ENCODE measurements at places on chromosomes 6 and 20.

DNA sequence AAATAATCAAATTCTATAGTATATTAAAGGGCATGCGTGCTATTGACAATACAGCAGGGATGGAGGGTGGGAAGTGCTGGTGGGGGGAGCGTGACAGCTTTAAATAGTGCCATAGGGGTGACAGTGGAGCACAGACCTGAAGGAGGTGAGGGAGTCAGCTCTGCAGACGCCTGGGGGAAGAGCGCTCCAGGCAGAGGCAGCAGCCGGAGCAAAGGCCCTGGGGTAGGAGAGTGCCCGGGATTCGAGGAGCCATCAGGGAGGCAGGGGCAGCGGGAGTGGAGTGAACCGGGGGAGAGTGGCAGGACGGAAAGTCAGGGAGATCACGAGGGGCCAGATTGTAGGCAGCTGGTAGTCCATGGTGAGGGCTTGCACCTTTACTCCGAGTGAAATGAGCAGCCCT is 78.4 kb upstream of the CCDC167 start:
- H3K36me3 ChIP-seq, result peaks cover 2% of the 10 kb centered on the region
- H3K4me1 ChIP-seq, result no peaks in the 10 kb centered on the region
- no peak overlapping the region for H3K4me3 ChIP-seq
- H3K27me3 ChIP-seq, result peaks cover 11% of the 10 kb centered on the region

- peak overlapping the region; percentile 77 for H3K27ac ChIP-seq
- DNase-seq, result no peak
- peak overlapping the region; percentile 50 for H3K4me3 ChIP-seq
- peaks cover 29% of the 10 kb centered on the region for H3K36me3 ChIP-seq
- no peaks in the 10 kb centered on the region for H3K27me3 ChIP-seq
Measured at GRCh38 chr6:13302291-13302690, 26.0 kb downstream of the TBC1D7 start.

DNA sequence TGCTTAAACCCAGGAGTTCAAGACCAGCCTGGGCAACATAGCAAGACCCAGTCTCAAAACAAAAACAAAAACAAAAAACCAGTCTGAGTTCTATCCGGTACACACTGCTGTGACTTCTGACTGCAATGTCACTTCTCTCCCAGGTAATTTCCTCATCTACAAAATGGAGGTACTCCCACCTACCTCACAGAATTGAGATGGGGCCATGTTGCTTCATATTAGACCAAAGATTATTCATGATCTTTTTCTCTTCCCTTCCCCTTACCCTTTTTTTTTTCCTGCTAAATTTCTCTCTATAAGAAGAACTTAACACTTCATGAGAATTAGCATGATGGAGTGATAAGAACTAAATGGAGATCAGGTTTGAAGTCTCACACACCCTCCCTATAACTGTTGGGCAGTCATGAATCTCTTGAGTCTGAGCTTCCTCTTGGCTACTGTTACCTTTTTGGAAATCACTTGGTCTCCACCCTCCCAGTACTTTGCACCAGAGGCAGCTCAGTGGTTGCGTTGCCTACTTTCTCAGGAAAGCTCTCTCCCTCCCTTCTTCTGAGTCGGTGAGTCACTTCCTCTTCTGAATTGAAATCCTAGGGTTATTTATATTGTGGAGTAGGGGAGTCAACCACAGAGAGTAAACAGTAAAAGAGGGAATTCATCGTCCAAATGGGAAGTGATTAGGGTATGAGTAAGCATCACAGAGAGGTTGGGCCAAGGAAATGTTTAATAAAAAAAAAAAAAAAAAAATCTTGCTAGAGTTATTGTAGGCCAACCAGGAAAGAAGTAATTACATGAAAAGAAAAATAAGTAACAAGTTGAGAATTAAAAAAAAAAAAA is 59.9 kb upstream of the MAP7 start:
- H3K27me3 ChIP-seq, result no peaks in the 10 kb centered on the region
- H3K4me1 ChIP-seq, result peaks cover 6% of the 10 kb centered on the region
- no peak overlapping the region for H3K27ac ChIP-seq
- DNase-seq, result no peak

DNA sequence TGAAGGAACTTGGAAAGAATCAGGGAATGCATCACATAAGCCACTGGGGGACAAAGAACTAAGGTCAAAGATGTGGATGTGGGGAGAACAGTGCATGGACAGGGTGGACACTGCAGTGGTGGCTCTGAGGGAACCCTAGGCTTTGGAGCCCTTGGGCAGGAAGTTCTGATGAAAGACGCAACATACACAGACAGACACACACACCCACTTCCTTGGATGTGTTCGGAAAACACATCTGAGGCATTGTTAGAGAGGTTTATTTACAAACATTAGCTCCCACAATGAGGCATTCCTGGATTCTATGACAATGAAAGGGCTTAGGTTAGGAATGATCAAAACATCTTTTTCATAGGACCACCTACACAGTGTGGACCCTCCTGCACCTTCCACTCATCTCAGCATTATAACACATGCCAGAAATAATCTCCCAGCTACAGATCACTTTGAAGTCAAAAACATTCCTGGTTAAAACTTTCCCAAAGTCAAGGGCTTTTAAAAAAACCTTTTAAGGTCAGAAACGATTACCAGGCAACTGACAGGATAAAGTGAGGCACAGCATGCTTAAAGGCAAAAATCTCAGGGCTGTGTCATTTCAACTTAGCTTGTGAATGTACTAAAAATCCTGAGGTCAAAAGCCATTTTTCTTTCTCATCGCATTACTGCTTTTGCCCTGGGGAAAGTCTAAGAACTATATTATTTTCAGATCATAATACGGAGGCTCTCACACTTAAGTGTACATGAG is 6.4 kb upstream of the METTL24 start:
- no peak overlapping the region for H3K4me3 ChIP-seq
- peaks cover 15% of the 10 kb centered on the region for H3K4me1 ChIP-seq
- no peak overlapping the region for H3K27ac ChIP-seq
- DNase-seq, result no peak

GRCh38 chr6:137863091-137863797 is 3.8 kb upstream of the TNFAIP3 start:
- H3K27me3 ChIP-seq, result no peaks in the 10 kb centered on the region
- H3K27ac ChIP-seq, result no peak overlapping the region
- H3K4me1 ChIP-seq, result peaks cover 28% of the 10 kb centered on the region
- peaks cover 22% of the 10 kb centered on the region for H3K36me3 ChIP-seq
- no peak overlapping the region for H3K4me3 ChIP-seq

GRCh38 chr6:112050429-112050828 is 3.5 kb upstream of the CCN6 start:
- H3K27ac ChIP-seq, result no peak overlapping the region
- peaks cover 32% of the 10 kb centered on the region for H3K27me3 ChIP-seq
- H3K4me1 ChIP-seq, result no peaks in the 10 kb centered on the region
- no peak for DNase-seq
- H3K36me3 ChIP-seq, result no peaks in the 10 kb centered on the region
- H3K4me3 ChIP-seq, result no peak overlapping the region

DNA sequence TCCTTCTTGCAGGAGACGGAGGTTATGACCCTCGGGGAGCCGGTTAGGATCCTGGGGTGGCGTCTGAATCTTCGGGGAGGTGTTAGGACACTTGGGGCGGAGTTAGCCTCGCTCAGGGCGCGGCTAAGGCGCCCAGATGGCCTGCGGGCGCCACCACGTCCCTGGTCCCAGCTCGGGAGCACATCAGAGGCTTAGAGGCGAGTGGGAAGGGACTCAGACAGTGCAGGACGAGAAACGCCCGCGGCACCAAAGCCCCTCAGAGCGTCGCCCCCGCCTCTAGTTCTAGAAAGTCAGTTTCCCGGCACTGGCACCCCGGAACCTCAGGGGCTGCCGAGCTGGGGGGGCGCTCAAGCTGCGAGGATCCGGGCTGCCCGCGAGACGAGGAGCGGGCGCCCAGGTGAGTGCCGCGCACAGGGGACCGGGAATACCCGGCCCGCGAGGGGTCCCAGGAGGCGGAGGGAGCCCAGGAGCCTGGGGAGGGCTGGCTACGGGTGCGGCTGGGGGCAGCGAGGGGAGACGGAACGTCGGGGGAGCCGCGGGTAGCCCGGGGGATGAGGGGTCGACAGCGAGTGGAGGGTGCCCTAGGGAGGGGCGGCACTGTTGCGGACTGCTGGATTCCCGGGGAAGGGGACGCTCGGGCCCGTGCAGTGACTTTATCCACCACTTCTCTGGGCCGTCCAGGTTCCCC is at the start of gene HCK:
HCK (plus strand) TSS at position 153 of the 688 bp plus-strand sequence.
- DNase-seq, result no peak
- peaks cover 14% of the 10 kb centered on the region for H3K4me1 ChIP-seq
- H3K27ac ChIP-seq, result peak within 1 kb of the TSS; percentile 57
- peaks cover 93% of the 10 kb centered on the region for H3K27me3 ChIP-seq
- peaks cover 3% of the 10 kb centered on the region for H3K36me3 ChIP-seq

- no peak for DNase-seq
- H3K27me3 ChIP-seq, result peaks cover 58% of the 10 kb centered on the region
- H3K27ac ChIP-seq, result no peak overlapping the region
- H3K4me3 ChIP-seq, result no peak overlapping the region
- no peaks in the 10 kb centered on the region for H3K4me1 ChIP-seq
- H3K36me3 ChIP-seq, result no peaks in the 10 kb centered on the region
Measured at GRCh38 chr6:83709748-83710050, 798 bp upstream of the SNAP91 start.

- H3K4me3 ChIP-seq, result no peak overlapping the region
- H3K4me1 ChIP-seq, result peaks cover 20% of the 10 kb centered on the region
- DNase-seq, result no peak
- H3K36me3 ChIP-seq, result peaks cover 13% of the 10 kb centered on the region
- no peaks in the 10 kb centered on the region for H3K27me3 ChIP-seq
Measured at GRCh38 chr6:15528870-15529269, 134.0 kb downstream of the DTNBP1 start.

GRCh38 chr20:46261456-46262253 is 46.6 kb downstream of the CDH22 start:
- no peak overlapping the region for H3K4me3 ChIP-seq
- no peak overlapping the region for H3K27ac ChIP-seq
- peaks cover 56% of the 10 kb centered on the region for H3K27me3 ChIP-seq

DNA sequence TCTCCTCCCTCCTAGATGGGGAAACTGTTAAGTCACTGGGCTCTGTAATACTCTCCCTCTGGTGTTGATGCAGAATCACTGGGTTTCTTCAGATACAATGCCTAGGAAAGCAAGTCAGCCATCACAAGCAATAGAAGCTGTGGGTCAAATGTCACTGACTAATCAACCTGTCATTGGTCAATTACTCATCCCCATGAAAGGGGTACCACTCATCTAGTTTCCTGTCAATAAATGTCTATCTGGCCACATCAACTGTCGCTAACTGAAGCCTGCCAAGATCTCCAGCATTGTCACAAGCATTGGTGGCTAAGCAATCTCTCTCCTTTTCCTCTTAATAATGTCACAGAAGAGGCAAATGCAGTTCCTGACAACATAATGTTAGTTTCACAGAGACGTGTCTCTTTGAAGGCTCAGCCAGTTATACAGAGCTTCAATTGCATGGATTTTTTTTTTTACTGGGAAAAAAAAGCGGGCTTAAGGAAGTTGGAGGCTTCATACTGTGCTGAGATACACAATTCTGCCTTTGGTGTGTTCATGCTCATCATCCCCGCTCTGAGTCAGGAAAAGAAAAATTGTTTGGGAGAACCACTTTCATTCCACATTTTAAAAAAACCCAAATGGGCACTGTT is 355.9 kb downstream of the BTBD9 start:
- no peaks in the 10 kb centered on the region for H3K27me3 ChIP-seq
- peak overlapping the region; percentile 23 for H3K27ac ChIP-seq
- DNase-seq, result no peak
- peaks cover 18% of the 10 kb centered on the region for H3K4me1 ChIP-seq
- peaks cover 10% of the 10 kb centered on the region for H3K36me3 ChIP-seq

- peaks cover 1% of the 10 kb centered on the region for H3K36me3 ChIP-seq
- H3K4me3 ChIP-seq, result no peak overlapping the region
- H3K27ac ChIP-seq, result no peak overlapping the region
- H3K27me3 ChIP-seq, result no peaks in the 10 kb centered on the region
- no peaks in the 10 kb centered on the region for H3K4me1 ChIP-seq
Measured at GRCh38 chr20:14698125-14698524, 360.7 kb upstream of the FLRT3 start.

- peak overlapping the region; percentile 89 for H3K27ac ChIP-seq
- peaks cover 51% of the 10 kb centered on the region for H3K36me3 ChIP-seq
- no peaks in the 10 kb centered on the region for H3K27me3 ChIP-seq
- no peak for DNase-seq
- peak overlapping the region; percentile 21 for H3K4me3 ChIP-seq
Measured at GRCh38 chr6:111737065-111737521, 131.4 kb upstream of the TRAF3IP2 start.

GRCh38 chr6:104943781-104944180 is 13.1 kb upstream of the LIN28B start:
- H3K4me1 ChIP-seq, result no peaks in the 10 kb centered on the region
- peaks cover 9% of the 10 kb centered on the region for H3K27me3 ChIP-seq
- DNase-seq, result no peak
- H3K27ac ChIP-seq, result no peak overlapping the region
- H3K4me3 ChIP-seq, result no peak overlapping the region
- no peaks in the 10 kb centered on the region for H3K36me3 ChIP-seq

GRCh38 chr6:149186873-149187272 is 130.6 kb upstream of the TAB2 start:
- H3K36me3 ChIP-seq, result no peaks in the 10 kb centered on the region
- no peak overlapping the region for H3K4me3 ChIP-seq
- H3K27me3 ChIP-seq, result no peaks in the 10 kb centered on the region
- H3K4me1 ChIP-seq, result peaks cover 9% of the 10 kb centered on the region
- H3K27ac ChIP-seq, result no peak overlapping the region

- H3K4me3 ChIP-seq, result no peak overlapping the region
- no peaks in the 10 kb centered on the region for H3K36me3 ChIP-seq
- no peaks in the 10 kb centered on the region for H3K4me1 ChIP-seq
- H3K27me3 ChIP-seq, result peaks cover 34% of the 10 kb centered on the region
Measured at GRCh38 chr6:146087386-146087785, 58.5 kb downstream of the GRM1 start.

- no peaks in the 10 kb centered on the region for H3K4me1 ChIP-seq
- no peak for DNase-seq
- H3K27ac ChIP-seq, result no peak overlapping the region
- no peaks in the 10 kb centered on the region for H3K36me3 ChIP-seq
Measured at GRCh38 chr6:126134491-126134890, 148.2 kb downstream of the TRMT11 start.

DNA sequence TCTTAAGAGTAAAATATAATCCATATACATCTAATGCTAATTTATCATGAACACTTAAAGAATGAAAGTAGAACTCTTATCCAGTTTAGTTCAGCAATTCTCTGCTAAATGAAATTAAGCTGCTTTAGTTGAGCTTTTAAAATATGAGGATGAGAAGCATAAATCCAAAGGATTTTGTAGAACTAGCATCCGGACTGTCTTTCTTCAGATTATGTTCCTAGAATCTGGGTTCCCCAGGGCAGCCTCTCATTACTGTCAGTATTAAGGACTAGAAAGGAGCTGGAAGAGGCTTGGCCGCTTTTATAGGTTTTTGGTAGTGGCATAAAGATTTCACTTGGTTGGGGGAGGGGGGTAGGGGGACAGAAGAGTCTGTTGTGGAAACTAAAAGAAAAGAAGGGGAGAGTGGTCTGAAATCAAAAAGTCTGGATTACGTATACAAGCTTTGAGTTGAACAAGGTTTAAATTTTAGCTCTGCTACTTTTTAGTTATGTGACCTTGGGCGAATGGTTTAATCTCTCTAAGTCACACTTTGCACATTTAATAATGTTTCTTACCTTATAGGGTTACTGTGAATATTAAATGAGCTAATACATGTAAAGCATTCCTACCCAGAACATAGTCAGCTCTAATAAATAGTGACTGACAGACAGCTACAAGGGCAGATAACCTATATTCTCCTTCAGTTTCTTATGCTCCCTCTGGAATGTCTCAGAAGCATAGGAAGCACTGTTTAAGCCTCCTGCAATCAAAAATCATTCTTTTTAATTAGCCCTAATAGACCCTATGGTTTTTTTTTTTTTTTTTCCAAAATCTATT is 3.7 kb downstream of the SGK1 start:
- no peak overlapping the region for H3K4me3 ChIP-seq
- DNase-seq, result no peak
- peaks cover 37% of the 10 kb centered on the region for H3K27me3 ChIP-seq
- no peak overlapping the region for H3K27ac ChIP-seq

Measured in central memory CD8-positive, alpha-beta T cell (primary cell).